ENCODE measurements at places on chromosomes 7 and 10.

DNA sequence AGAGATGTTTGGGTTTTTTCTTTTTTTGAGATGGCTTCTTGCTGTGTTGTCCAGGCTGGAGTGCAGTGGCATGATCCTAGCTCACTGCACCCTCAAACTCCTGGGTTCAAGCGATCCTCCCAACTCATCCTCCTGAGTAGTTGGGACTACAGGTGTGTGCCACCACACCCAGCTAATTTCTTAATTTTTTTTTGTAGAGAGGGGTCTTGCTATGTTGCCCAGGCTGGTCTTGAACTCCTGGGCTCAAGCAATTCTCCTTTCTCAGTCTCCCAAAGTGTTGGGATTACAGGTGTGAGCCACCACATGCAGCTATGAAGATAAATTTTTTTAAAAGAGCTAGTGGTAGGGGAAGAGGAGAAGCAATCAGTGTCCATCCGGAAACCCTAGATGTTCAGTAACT is 56.8 kb downstream of the CLIP2 start:
- no peak for DNase-seq

- no peak for DNase-seq
Observed at GRCh38 chr7:140923358-140924006, 1.2 kb downstream of the BRAF start.

GRCh38 chr7:95059842-95060313 is 152.5 kb downstream of the PPP1R9A start:
- no peak for DNase-seq

DNA sequence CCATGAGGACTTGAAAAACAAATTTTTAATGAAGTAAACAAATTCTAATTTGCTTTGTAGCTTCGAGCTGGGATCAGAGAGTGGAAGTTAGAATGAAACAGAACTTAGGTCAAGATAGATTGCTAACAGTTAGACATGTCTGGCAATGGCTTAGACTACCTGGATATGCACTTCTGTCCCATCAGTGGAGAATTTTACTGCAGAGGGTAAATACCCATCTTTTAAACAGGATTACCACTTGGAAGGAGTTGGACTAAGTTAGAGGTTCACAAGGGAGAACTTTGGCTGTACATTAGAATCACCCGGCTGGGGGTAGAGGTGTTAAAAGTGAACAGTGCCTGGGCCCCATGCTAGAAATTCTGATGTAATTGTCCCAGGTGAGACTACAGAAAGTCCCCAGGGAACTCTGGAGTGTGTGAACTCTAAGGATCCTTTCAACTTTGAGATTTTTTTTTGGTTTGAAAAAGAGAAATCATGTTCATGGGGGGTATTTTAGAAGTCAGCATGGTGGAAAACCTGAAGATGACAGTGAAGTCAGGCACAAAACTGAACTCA is 35.5 kb downstream of the ENTPD1 start:
- DNase-seq: no peak

GRCh38 chr10:84352251-84352842 is 24.0 kb downstream of the CCSER2 start:
- DNase-seq: peak; percentile 78

DNA sequence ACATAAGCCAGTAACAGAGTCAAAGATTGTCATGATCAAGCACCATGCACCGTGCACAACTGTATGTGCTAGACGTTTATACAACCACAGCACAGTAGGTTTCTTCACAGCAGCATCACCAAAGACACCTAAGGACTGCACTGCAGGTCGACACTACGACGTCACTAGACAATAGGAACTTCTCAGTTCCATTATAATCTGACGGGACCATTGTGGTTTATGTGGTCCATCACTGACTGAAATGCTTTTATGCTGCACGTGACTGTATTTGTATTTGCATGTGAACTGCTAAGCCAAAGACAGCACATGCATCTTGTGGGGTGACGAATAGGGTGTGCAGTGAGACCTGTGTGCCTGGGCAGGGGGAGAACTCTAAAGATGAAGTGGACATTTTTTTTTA is 164.9 kb downstream of the PARD3 start:
- no peak for DNase-seq

DNA sequence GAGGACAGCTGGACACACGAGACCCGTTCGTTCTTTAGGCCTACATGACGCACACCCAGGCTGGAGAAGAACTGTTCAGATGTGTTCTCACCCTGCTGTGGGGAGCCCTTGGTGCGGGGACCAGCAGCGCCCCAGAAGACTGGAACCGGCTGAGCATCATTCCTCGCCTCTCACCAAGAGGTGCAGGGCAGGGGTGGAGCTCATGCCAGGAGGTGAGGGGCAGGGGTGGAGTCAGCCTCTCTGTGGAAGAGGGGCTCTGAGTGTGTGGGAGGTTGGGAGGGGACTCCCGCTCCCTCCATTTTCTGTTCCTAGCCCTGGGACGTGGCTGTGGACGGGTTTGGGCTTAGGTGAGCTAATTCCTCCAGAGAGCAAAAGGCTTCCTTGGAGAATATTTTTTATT is 66.0 kb upstream of the SHH start:
- DNase-seq: no peak

GRCh38 chr7:27677912-27678612 is 15.4 kb upstream of the HIBADH start:
- peak; percentile 20 for DNase-seq

DNA sequence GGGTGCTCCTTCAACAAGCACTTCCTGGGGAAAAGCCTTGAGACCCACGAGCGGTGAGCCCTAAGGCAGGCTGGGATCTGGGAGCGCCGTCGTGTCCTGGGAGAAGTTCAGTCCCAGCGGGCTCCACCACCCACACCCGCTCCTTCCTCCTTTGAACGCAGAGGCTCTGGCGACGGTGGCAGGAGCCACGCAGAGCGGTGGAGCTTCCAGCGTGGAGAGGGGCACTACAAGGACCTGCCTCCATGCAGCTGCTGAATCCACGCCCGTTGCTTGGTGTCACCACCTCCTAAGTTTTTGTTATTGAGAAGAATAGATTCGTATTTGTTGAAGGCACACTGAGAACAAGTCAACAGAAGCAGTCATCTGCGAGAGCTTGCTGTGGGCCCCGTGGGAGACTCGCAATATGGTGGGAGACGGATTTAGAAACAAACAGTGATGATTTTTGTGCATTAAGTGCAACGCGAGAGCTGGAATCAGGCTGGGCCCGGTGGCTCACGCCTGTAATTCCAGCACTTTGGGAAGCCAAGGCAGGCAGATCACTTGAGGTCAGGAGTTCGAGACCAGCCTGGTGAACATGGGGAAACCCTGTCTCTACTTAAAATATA is 60.1 kb upstream of the SDK1 start:
- DNase-seq: no peak

DNA sequence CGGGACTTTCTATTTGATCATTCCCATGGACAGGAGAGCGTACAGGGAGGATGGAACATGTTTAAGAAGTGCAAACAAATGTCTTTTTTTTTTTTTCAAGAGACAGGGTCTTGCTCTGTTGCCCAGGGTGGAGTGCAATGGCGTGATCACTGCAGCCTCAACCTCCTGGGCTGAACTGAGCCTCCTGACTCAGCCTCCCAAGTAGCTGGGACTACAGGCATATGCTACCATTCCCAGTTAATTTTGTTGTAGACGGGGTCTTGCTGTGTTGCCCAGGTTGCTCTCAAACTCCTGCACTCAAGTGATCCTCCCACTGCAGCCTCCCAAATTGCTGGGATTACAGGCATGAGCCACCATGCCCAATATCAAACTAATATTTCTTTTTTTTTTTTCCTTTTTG is 40.5 kb downstream of the SPDYE5 start:
- no peak for DNase-seq

DNA sequence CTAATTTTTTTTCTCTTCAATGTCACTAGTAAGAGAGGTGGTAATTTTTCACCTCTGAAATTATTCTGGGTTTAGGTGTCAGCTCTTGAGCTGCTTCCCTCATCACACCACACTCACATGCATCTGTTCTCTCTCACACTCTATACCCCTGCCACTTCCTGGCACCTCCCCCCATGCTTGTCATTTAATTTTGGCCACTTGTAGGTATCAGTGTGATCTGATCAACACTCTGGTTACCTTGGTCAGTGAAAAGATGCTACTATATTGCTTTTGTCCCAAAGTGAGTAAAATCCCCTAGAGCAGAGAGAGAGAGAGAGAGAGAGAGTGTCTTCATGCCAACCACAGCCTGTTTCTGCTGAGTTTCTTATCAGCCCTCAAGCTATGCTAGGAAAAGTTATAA is 42.5 kb downstream of the STK17A start:
- DNase-seq: no peak

- DNase-seq: no peak
Observed at GRCh38 chr10:44946205-44946604, 13.4 kb upstream of the RASSF4 start.

DNA sequence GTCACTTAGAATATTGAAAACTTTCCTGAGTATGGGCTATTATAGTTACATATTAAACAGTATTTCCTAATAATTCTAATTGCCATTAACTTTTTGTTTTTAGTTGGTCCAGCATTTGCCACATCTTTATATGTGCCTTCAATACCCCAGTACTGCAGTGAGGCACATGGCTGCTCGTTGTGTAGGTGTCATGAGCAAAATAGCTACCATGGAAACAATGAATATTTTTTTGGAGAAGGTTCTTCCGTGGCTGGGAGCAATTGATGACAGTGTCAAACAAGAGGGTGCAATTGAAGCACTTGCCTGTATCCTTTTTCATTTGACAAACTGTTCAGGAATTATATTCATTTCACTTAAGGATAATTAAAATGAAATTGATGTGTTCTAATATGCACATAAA is 72.7 kb downstream of the BTAF1 start:
- DNase-seq: no peak

DNA sequence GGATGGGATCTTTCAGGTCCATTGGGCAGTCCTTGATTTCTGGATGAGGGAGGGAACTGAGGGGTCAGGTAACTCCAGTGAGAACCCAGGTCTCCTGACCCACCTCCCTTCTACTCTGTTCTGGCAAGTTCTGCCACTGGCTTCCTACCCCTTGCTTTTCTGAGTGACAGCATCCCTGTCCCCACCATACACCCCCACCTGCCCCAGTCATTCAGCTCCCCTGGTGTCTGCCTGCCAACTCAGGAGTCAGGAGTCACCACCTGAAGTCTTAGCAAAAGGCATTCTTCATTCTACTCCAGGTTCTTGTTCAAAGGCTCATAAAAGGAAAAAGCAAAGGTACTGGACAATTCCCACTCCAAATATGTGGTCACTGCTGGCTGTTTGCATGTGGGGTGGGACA is 26.6 kb downstream of the CDHR3 start:
- no peak for DNase-seq

- no peak for DNase-seq
Observed at GRCh38 chr10:132197271-132198067, 10.7 kb downstream of the DPYSL4 start.

- no peak for DNase-seq
Observed at GRCh38 chr10:106132956-106133355, 1031.5 kb downstream of the SORCS1 start.

DNA sequence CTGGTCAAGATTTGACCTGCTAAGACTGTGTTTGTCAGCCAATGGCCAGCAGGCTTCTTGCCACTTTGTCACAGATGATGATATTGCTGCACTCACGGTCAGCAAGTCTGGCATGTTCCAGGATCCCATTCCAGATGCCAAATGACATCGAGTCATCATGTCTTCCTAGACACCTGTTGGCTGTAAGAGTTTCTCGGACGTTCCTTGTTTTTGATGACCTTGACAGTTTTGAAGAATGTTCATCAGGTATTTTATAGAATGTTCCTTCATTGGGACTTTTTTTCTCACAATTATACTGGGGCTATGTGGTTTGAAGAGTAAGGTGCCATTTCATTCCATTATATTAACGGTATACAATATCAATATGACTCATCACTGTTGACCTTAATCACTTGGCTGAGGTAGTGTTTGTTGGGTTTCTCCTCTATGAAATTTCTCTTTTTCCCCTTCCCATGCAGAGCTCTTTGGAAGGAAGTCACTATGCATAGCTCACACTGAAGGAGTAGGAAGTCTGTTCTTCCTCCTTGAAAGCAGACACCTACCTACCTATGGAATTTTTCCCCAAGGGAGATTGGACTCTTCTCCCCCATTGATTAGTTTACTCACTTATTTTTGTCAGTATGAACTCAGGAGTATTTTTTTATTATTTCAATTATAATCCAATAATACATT is 31.6 kb downstream of the HECW1 start:
- no peak for DNase-seq

GRCh38 chr7:2870471-2870931 is 26.4 kb upstream of the GNA12 start:
- DNase-seq: peak; percentile 59

- DNase-seq: peak; percentile 26
Observed at GRCh38 chr7:39265641-39266591, 288.2 kb downstream of the POU6F2 start.

DNA sequence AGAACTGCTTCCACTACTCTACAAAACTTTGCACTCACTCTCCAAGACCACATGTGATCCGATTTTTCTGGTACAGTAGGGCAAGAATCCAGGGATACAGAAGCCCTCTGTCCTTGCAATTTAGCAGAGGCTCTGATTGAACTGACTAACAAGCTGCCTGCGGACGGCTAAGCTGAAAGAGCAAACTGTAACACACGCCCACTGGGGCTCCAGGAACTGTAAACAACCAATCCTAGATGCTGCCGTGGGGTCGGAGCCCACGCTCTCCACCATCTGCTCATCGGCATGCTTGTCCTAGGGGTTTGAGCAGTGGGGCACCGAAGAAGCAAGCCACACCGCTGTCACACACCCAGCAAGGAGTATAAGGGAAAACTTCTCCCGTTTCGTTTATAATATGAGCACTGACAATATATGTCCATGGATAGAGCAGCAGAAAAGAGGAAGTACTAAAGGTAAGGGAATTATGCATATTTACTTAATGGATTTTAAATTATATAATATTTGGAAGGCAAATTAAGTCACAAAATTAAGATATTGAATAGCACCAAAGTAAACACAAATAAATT is 634.4 kb upstream of the POT1 start:
- DNase-seq: peak; percentile 6

- no peak for DNase-seq
Observed at GRCh38 chr10:71391701-71392100, 5.0 kb upstream of the CDH23 start.

GRCh38 chr7:130266258-130266960 is at the start of gene CPA2:
Gene CPA2, plus strand, starts transcription at chr7:130266863. Its CDS starts 19 bp downstream, at chr7:130266882.
- DNase-seq: no peak

DNA sequence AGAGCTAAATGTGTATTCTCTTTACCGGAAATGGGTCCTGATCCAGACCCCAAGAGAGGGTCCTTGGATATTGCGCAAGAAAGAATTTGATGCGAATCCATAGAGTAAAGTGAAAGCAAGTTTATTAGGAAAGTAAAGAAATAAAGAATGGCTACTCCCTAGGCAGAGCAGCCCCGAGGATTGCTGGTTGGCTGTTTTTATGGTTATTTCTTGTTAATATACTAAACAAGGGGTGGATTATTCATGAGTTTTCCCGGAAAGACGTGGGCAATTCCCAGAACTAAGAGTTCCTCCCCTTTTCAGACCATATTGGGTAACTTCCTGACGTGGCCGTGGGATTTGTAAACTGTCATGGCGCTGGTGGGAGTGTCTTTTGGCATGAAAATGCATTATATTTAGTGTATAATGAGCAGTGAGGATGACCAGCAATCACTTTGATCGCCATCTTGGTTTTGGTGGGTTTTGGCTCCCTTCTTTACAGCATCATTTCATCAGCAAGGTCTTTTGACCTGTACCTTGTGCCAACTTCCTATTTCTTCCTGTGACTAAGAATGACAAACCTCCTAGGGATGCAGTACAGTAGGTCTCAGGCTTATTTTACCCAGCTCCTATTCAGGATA is 60.4 kb downstream of the ARL4A start:
- no peak for DNase-seq

All from iPS-NIHi11 (cell line).